ENCODE measurements at places on chromosomes 4 and X.

- peak; percentile 17 for DNase-seq
Observed at GRCh38 chr4:39933671-39934590, 43.8 kb downstream of the PDS5A start.

DNA sequence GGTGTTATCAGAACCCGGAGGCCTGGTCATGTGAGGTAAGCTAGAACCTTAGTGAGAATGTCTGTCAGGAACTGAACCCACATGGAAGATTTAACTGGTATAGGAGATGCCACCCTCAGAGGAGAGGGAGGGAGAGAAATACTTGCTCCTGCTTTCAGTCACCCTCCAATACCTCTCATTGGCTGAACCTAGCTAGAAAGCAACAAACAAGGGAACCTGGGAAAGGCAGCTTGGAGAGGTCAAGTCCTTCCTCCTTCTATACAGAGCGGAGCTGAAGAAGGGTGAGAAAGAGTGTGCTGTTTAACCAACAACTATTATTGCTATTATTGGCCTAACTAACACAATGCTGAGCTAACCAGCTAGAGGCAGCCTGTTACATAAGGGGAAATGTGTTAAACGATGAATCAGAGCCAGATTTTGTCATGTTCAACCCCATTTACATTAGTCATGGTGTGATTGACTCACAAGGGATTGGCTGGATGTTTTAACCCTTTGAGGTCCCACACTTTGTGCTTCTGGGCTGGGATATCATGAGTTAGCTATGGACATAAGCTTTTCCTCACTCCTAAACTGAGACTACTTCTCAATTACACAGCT is 96.5 kb upstream of the ESX1 start:
- peak; percentile 53 for DNase-seq

GRCh38 chr4:21470535-21470934 is 478.0 kb downstream of the KCNIP4 start:
- DNase-seq = peak; percentile 23

- no peak for DNase-seq
Observed at GRCh38 chr4:128456171-128456570, 168.6 kb upstream of the PGRMC2 start.

GRCh38 chr4:123547216-123548165 is 150.9 kb downstream of the SPRY1 start:
- DNase-seq = no peak

- no peak for DNase-seq
Observed at GRCh38 chr4:1403177-1403583, 3.1 kb downstream of the NKX1-1 start.

DNA sequence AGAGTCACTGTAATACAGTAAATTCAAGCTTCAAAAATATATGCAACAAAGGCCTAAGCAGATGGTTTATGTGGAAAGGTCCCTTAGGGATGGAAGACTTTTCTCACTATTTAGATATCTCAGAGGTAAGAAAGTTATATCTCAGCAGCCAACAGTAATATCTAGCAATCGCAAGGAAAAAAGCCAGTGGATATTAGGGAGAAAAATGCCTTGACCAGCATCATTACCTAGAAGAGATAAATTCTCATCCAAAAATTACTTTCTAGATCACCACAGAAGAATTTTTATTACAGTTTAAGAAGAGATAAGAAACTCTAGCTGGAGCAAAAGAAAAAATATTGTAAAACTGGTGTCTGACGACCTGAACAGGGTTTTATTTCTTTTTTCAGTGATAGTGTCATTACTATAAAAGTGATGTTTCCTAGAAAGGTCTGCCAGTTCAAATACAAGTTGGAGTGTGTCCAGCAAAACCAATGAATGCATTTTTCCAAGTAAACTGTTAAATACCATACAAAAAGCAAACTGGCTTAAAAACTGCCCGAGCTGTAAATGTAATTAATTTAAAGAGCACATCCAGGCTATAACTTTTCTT is 100.0 kb downstream of the ATP11C start:
- DNase-seq = no peak

GRCh38 chr4:83906561-83906960 is 370.7 kb downstream of the GPAT3 start:
- no peak for DNase-seq

- DNase-seq = no peak
Observed at GRCh38 chr4:100362366-100362765, 155.5 kb downstream of the EMCN start.

DNA sequence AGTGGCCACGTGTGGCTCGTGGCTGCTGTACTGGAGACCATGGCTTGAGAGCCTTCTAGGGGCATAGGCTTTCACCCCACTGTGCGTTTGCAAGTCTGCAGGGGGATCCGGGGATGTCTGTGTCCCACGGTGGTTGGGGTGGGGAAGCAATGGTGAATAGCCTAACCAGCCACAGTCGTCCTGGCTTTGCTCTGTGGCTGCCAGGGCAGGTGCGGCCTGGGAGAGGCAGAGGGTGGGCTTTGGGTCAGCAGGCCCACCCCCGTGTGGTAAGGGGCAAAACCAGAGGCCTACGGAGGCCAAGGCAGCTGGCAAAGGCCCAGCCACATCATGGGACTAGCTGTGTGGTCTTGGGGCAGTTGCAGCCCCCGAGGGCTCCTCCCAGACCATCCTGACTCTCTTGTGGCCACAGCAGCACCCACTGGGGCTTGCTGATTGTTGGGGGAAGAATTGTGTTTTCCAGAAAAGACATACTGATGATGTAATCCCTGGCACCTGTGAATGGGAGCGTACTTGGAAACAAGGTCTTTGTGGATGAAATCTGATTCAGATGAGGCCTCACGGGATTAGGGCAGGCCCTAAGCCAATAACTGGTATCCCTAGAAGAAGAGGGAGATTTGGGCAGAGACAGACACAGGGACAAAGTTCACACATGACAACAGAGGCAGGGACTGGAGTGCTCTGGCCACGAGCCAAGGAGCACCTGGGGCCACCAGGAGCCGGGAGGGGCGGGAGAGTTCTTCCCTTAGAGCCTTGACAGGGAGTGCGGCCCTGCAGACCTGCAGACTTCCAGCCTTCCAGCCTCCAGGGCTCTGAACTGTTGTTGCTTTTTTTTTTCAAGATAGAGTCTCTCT is 2.9 kb downstream of the CPZ start:
- no peak for DNase-seq

DNA sequence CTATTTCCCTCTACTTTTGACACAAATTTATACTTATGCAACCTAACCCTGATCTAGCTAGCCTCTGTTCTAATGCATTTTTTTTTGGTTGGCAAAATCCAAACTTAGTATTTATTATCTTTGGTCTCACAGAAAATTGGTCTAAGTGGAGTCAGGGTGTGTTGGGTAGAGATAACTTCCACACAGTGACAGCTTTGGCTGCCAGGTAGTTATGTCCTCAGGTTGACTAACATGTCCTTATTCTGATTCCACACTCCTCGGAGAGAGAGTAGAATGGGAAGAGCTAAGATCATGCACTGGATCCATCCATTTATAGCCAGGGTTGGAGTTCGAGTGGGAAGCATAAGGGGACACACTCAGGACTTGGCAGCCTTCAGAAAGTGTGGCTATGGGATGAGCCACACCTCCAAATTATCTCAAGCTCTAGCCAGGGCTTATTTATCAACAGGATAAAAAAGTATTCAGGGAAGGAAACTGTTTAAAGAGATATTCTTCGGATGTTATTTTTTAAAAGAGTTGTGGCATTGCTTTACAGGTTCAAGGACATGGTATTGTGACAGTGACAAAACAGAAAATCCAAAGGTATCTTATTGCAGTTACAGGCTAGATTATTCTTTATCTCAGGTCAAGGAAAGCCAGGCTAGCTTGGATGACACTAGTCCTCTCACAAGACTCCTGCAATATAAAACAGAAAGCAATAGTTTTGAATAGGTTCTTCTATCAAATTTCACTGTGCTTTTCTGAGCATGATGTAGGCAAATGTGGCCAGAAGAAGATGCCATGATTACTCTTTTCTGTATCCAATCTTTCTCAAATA is 51.5 kb downstream of the NPY1R start:
- DNase-seq = no peak

All from fibroblast of skin of left quadriceps (primary cell).